ENCODE measurements at places on chromosomes 16 and 17.

- no peak for DNase-seq
Observed at GRCh38 chr17:180381-181244, 837 bp downstream of the DOC2B start.

DNA sequence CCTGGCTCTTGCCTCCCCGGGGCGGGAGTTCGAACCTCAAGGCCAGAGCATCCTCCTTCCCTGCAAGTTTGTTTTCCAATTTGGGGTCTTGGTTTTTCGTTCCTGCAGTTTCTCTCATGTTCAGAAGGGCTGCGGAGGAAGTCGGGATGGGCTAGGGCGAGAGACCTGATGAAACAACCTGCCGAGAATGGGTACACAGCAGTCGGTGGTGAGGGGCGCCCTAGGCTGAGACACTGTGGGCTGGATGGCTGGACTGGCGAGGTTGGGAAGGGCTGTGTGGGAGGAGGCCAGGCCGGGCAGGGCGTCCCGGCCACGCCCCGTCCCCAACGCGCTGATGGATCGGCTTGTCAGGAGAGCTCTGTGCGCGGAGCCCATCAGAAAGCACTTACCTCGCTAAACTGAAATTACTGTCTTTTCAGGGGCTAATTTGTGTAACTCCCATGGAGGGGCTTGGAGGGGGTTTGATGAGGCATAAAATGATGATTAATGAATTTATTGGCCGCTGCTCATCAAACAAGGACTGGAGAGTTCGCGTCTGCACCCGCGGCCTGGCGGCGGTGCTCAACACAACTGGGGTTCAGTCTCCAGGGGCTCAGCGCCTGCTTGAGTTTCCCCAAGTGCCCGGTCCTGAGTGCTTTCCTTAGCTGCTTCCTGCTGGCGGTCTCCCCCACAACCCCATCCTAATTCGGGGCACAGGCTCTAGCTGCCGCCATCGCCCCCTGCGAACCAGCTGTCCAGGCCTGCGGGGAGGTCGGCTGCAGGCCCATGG is 9.0 kb downstream of the IRX5 start:
- no peak for DNase-seq

GRCh38 chr17:2042933-2043332 is 1.1 kb downstream of the OVCA2 start:
- DNase-seq, result no peak

- DNase-seq, result no peak
Observed at GRCh38 chr17:82938873-82939620, 99.2 kb upstream of the ZNF750 start.

DNA sequence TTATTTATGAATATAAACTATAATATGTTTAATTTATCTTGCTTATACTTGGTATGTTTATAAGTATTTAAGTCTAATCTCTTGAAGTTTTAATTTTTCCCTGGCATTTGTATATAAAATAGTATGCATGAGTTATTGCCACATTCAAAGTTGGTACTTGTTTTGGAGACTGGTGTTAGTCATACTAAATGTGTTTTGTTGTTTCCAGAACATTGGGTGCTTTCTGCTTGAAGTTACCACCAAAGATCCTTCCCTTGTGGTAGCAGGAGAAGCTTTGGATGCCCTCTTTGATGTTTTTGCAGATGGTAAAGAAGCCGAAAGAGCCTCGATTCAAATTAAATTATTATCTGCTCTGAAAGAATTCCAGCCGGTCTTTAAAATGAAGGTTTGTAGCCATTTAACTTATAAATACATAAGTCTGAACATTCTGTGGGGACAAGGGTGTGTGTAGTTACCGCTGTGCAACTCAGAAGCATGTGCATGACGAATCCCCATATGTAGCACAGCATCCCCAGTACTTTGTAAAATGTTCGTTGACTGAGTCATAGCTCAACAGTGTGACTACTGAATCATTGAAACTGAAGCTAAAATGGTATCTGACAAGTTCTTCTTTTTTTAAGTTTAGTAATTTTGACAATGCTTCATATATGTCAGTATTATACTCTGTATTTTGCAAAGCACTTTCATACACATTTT is 36.4 kb downstream of the HEATR3 start:
- no peak for DNase-seq

DNA sequence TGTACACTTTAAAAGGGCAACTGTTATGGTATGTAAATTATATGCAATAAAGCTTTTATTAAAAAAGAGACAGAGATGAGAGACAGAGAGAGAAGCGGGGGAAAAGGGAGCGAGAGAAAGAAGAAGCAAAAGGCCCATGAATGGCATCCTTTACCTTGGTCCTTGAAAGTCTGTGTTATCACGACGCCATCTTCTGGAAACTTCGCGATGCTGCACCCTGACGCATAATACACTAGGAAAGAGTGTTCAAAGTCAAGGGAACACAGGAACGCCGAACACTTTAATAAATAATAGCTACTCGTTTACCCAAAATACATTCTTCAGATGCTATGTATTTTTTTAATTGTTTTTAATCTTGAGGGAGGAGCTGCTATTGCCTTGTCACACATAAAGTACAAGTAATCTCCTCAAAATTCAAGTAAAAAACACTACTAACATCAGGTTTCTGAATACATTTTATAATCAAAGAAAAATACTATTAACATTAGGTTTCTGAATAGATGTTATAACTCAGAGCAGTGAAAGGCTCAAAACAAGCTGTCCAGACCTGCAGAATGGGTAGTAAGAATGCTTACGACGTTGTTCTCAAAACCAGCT is 23.0 kb upstream of the SLC38A8 start:
- DNase-seq, result no peak

GRCh38 chr16:85428168-85428898 is 184.8 kb upstream of the GSE1 start:
- DNase-seq, result peak; percentile 68

GRCh38 chr16:57593021-57593420 is 35.4 kb upstream of the ADGRG1 start:
- no peak for DNase-seq

- no peak for DNase-seq
Observed at GRCh38 chr16:87762071-87762571, 3.7 kb downstream of the KLHDC4 start.

GRCh38 chr16:535446-536405 is 8.2 kb downstream of the CAPN15 start:
- no peak for DNase-seq

GRCh38 chr16:22369221-22369811 is 5.1 kb downstream of the CDR2 start:
- no peak for DNase-seq

- no peak for DNase-seq
Observed at GRCh38 chr17:32510466-32510865, 23.7 kb downstream of the CDK5R1 start.

GRCh38 chr16:24536671-24537070 is 2.7 kb upstream of the RBBP6 start:
- no peak for DNase-seq

- no peak for DNase-seq
Observed at GRCh38 chr17:68595496-68595895, 5.7 kb downstream of the FAM20A start.

GRCh38 chr17:34592002-34592401 is 12.6 kb downstream of the TMEM132E start:
- DNase-seq, result no peak

- DNase-seq, result no peak
Observed at GRCh38 chr16:57265850-57266530, 18.5 kb downstream of the PLLP start.

- no peak for DNase-seq
Observed at GRCh38 chr16:52755396-52755795, 208.5 kb upstream of the TOX3 start.

GRCh38 chr17:57957120-57957850 is 2.1 kb upstream of the CUEDC1 start:
- DNase-seq, result no peak

- DNase-seq, result peak; percentile 33
Observed at GRCh38 chr17:49438436-49439278, 24.0 kb upstream of the PHB1 start.

DNA sequence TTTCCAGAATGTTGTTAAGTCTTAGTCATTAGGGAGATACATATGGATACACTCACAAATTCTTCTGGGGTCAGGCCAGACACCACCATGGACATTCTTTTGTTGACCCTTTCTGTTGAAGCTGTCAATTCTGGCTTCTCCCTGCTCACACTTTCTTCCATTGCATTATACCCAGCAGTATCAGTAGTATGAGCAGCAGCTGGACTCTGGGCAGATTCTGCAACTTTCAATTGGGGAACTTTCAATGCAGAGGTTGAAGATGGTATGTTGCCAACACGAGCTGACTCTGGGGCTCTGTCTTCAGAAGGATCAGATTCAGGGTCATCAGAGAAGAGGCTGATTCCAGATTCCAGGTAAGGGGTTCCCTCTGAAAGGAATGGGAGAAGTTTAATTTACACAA is 45.8 kb downstream of the RND2 start:
- no peak for DNase-seq

GRCh38 chr16:21150375-21151001 is at the start of gene DNAH3:
Gene DNAH3 (minus strand): TSS chr16:21150846. CDS start chr16:21150319, 527 bp downstream.
- DNase-seq, result no peak

- no peak for DNase-seq
Observed at GRCh38 chr17:37221865-37222264, 153.9 kb upstream of the C17orf78 start.

- peak; percentile 10 for DNase-seq
Observed at GRCh38 chr16:228151-228851, 948 bp downstream of the LUC7L start.

DNA sequence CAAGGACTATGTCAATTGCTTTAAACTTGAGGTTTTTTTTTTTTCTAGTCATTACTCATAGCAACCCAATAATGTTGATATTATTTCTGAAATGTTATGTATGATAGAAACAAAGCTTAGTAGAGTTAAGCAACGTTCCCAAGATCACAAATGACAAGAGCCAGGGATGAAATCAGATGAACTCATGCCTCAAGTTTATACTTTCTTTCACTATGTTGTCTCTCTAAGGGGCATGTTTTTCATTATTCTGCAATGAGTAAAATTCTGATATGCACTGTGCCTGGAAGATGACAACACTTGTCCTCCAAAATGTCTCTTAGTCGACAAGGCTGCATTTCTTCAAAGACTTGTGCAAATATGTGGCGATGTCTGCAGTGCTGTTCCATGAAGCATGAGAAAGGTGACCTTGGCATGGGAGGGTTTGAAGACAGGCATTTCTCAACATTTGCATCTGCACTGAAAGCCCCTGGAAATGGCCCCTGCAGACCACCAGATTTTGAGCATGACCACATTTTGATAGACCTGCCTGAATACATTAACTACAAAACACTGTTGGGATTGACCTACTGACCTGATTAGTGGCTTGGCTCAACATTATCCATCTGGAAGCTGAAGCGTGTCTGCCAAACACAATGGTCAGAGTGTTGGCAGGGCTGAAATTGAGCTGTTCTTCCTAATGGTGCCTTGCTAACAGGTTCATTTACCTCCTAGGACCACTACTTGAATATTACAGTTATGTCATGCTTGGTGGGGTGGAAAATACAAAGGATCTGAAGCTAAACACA is 1027.5 kb downstream of the CDH11 start:
- DNase-seq, result no peak

- no peak for DNase-seq
Observed at GRCh38 chr16:23959752-23960072, 123.9 kb downstream of the PRKCB start.

GRCh38 chr17:67456103-67456502 is 79.0 kb downstream of the PITPNC1 start:
- DNase-seq, result peak; percentile 61

Data from germinal center (tissue), 1 donor.